ENCODE measurements at places on chromosomes 7 and 10.

DNA sequence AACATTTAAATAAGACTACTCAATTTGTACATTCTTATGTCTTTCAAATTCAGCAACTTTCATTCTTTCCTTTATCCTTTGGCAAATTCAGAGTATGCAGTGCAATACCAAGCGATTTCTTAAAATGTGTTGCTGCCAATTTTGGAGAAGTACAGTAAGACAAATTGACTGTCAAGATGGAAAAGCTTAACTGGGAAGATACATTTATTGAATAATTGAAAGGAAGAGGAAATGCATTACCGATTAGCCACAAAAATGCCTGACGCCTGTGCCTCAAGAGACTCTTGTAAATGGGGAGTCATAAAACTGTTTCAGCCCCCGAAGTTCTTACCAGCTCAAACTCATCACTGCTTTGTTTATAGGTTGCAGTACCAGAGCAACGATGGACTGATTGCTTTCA is 373.3 kb upstream of the GALNT17 start:
- no peak for DNase-seq

GRCh38 chr10:128796396-128796912 is 670.2 kb upstream of the MKI67 start:
- no peak for DNase-seq

GRCh38 chr10:89700923-89701241 is 508 bp upstream of the KIF20B start:
- no peak for DNase-seq

GRCh38 chr7:69801729-69802682 is 203.7 kb downstream of the AUTS2 start:
- DNase-seq = no peak

- DNase-seq = no peak
These were observed 533.8 kb upstream of the DPP6 start for GRCh38 chr7:153518201-153518984.

GRCh38 chr7:120168066-120168465 is 104.9 kb upstream of the KCND2 start:
- DNase-seq = no peak

- peak; percentile 14 for DNase-seq
These were observed 10.9 kb downstream of the C10orf71 start for GRCh38 chr10:49309691-49310411.

- no peak for DNase-seq
These were observed 519.7 kb downstream of the LRMDA start for GRCh38 chr10:75950997-75951589.

GRCh38 chr7:129202058-129202777 is 13.8 kb downstream of the SMO start:
- DNase-seq = no peak

GRCh38 chr7:32242436-32242835 is 172.2 kb upstream of the PDE1C start:
- no peak for DNase-seq

DNA sequence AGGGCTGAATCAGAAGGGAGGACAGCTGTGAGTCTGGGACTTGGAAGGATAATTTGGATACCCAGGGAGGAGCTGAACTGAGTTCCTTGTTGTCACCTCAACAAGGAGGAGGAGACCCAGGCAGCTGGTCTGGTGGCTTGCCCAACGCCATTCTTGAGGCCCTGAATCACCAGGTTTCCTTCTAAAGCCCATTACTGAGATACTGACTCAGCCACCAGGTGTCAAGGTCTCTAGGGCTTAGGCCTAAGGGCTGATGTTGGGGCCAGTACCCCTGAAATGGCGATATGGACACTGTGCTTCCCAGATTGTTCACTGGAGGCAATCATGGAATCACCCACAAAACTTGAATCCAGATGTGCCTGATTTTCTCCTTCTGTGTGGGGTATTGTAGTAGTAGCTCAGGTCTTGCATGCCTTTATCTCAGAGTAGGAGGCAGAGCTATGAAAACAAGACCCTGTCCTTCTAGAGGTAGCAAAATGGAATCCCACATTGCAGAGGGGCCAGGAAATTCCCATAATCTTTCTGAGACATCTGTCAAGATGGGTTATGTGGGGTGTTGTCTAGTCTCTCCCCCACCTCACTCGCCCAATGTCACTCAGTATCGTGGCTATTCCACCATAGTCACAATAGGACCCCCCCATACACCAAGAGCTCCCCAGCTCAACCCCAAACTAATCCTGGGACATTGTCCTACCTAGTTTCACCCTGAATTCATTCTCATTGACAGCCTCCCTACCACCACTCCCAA is 1.8 kb upstream of the ATG9B start:
- DNase-seq = no peak

DNA sequence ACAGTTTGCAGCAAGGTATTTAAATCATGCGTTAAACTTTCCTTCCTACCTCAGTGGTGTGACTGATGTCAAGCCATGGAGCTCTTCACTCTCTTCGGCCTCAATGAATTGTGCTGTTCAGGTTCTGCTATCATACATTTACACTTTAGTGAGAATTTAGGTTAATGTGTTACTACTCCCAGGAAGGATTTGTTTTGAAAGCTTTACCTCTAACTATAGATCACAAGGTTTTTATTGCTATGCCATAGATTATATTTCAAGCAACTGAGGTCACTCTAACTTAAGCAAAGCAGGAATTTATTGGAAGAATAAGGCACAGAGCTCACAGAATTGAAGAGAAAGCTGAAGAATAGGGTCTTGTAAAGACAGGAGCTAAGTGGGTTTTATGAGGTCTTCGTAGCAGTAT is 11.0 kb upstream of the ADD3 start:
- DNase-seq = no peak

GRCh38 chr10:3542185-3542611 is 242.8 kb downstream of the KLF6 start:
- DNase-seq = no peak

GRCh38 chr7:18425227-18425626 is 70.3 kb upstream of the HDAC9 start:
- DNase-seq = no peak

DNA sequence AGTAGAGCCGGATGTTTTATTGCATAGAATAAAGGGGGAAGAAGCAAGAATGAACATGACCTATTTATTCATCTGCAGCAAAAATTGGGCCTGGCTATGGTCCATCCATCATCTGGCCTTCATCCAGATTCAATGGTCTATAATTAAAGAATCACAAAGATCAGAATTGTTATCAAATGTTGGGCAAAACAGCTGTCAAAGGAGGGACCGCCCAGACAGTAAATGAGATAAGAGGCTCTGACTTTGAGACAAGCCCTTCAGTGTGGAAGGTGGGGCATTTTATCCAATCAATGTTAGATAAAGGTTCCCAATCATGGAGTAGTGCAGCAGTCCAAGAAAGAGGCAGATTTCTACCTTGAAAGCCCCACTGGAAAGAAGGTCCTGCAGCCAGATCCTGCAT is 153.5 kb downstream of the PARD3 start:
- DNase-seq = no peak

- no peak for DNase-seq
These were observed 126.6 kb downstream of the SAMD9 start for GRCh38 chr7:92991190-92991589.

DNA sequence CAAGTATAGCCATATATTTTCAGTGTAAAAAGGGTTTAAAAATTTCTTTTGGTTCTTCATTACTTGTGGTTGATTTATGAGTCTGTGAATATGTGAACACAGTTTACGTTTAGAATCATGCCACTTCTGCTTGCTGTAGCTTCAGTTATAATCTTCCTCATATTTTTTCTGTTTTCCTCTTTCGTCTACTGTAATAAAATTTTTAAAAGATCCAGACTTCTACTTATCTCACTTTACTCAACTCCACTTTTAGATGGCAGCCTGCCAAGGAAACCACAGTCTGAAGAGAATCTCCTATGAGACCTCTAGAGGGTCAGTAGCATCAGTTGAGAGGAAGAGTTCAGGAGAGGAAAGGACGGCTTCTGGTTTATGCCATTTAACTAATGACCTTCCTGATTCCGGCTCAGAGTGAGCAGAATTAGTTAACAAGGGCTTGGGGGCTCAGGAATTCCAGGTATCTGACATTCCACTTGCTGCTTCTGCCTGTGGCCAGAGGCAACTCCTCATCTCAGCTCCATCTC is 21.4 kb downstream of the CREB5 start:
- no peak for DNase-seq

DNA sequence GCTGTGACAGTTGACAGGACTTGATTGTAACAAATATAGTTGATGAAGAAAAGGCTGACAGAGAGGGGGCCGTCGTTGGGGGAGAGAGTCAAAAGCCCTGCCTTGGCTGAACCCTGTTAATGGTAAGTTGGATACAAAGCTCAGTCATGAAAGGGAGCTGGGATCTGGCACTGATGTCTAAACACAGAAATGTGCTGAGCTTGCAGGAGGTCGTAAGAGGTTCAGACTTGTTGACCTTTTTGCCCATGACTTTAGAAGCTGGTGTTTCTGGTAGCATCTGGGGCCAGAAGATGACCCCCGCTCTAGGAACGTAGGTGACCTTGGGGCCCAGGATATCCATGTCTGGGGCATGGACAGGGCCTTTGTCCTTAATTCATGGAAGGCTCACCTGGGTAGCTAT is 294.7 kb downstream of the TCF7L2 start:
- no peak for DNase-seq

GRCh38 chr7:18469316-18469715 is 26.2 kb upstream of the HDAC9 start:
- no peak for DNase-seq

GRCh38 chr7:92368741-92369140 is 78.5 kb upstream of the GATAD1 start:
- no peak for DNase-seq

DNA sequence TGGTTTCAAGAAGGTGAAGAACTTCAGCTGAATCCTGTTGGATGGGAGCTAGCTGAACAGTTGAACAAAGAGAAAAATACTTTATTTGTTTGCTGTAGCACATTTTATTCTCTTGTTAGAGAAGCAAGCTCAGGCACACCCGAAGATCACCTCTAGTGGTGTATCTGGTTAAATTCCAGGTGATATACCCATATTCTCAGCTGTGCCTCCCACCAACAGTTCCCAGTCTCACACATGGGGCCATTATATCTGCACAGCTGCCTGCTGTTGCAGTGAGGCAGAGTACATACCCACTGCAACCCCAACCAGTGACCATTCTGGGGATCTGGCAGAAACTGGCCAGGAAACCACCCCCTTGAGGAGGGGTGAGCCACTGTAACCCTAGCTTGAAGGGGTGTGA is 9.2 kb downstream of the BTAF1 start:
- DNase-seq = no peak

DNA sequence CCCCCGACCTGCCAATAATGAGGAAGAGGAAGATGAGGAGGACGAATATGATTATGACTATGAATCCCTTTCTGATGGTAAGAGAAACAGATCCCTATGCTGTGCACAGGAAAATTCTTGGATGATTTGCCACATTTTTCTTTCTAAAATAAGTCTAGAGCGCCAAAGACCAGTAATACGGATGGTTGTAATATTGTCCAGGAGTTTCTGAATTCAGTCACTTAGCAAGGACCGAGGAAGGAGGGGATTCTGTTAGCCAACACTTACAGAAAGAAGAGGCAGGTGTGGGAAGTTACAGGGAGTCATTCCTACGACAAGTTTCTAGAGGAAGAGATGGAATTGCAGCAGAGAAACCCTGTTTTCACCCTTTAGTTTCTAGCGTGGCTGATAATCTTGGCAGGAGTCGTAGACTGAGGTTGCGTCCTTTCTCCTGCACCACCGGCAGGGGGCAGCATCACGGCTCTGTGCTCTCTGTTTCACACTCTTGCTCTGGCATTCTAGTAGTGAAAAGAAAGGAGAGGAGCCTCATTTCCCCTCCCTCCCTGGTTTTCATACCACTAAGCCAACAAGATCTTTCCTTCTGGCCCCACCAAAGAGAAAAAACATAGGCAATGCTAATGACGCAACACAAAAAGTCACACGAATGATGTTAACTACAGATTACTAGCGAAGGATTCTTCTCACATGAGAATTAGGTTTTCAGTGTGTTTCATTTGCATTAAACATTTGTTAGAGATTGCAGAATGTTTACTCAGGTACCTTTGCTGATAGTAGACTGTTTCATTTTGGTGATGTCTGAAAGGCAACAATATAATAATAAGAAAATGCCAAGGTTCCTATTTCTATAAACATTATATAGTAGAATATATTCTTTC is 82.7 kb downstream of the NOC3L start:
- peak; percentile 17 for DNase-seq

DNA sequence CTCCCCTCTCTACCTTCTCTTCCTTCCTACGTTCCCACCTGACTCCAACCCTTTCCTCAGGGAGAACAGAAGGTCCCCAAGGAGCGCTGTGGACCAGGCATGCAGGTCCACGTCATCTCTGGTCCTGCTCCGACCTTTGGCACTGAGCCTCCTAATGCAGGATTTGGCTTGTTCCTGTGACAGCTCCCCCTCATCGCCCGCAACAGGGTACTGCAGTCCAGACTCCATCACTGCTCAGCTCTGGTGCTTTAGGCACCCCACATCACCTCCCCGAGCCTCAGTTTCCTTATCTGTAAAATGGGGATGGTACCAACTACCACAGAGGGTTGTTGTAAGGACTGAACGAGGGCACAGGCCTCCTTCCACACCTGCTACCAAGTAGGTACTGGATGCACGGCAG is 54.6 kb downstream of the FHIP2A start:
- no peak for DNase-seq

DNA sequence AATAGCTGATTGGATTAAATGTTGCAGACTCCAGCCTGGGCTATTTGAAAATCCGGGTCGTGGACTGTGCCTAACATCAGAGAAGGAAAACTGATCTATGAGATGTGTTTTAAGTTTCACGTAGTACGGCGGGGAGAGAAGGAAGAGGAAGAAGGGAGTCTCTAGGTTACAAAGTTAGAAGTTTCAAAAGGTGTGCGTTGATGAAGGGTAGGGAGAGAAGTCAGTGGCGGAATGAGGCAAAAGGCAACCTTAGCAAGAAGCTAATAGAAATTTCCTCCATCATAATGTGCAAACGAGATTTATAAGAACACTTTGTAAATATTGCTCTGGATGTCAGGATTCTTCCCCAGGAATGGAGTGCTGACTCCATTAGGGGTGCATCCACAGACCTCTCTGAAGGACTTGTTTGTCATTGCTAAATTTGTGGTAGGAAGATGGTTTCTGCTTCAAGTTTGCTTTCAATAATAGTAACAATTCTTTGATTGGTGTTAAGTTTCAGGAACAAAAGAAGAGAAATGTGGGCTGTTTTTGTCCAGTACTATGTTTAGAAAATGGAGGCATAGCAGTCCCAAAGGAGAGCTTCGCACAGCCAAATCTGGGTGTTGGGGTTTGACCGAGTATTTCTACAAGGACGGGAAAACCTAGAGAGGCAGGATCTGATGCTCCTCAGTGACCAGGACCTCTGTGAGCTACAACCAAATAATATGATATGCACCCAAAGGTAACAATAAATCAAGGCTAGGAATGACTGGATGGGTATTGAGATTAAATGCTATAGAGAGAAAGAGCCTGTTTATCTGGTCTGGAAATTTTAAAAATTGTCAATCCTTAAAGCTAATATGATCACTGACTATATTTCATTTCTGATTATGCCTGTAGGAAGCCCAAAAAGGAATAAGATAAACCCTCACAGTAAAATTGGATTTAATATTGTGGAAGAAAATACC is 8.2 kb downstream of the TWIST1 start:
- DNase-seq = no peak

- no peak for DNase-seq
These were observed 39.6 kb downstream of the PPIF start for GRCh38 chr10:79386637-79387465.
